Activated naive CD4-positive, alpha-beta T cell treated with Interleukin-2 at 50 U/mL for 16 hours (primary cell): ENCODE measurements at places on chromosomes 1 and 21.
A peak's percentile ranks its signal among the peaks of the same experiment; 100 is the strongest.

DNA sequence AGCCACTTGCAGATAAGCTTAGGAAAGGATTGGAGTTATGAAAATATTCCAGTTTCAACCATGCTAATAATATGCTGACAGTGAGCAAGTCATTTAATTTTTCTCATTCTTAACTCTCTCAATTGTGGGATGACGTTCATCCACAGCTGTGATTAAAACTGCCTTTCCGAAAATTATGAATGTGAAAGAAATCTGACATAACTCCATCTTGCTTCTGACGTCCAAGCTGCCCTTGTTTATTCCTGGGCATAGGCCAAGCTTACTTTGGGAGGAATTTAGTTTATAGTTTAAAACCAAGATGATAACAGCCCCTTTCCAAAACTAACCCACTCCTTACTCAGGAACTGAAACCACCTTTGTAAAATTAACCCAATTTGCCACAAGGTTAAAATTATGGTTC is 11.0 kb upstream of the RGS18 start:
- DNase-seq, result no peak

GRCh38 chr1:217014066-217014465 is 290.8 kb upstream of the ESRRG start:
- DNase-seq, result no peak

DNA sequence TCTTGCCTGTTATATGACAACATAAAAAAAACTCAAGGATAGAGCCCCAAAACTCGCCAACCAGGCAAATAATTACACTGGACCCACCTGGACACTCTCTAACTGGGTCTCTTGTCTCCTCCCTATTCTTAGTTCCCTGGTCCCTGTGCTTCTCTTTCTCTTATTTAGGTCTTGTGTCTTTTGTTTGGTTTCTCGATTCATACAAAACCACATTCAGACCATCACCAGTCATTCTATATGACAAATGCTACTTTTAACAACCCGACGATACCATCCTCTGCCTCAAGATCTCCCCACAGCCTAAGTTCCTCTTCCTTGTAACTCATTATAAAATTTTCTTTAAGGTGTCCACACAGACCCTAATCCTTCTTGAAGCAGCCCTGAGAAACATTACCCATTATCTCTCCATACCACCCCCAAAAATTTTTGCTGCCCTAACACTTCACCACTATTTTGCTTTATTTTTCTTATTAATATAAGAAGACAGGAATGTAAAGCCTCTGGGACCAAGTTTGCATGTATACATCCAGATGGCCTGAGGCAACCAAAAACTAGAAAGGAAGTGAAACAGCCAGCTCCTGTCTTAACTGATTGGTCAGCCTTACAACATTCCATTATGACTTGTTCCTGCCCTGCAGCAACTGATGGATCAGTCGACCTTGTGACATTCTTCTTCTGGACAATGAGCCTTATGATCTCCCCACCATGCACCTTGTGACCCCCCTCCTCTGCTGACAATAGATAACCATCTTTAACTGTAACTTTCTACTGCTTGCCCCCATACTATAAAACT is 638.2 kb downstream of the AMY1C start:
- DNase-seq, result no peak

DNA sequence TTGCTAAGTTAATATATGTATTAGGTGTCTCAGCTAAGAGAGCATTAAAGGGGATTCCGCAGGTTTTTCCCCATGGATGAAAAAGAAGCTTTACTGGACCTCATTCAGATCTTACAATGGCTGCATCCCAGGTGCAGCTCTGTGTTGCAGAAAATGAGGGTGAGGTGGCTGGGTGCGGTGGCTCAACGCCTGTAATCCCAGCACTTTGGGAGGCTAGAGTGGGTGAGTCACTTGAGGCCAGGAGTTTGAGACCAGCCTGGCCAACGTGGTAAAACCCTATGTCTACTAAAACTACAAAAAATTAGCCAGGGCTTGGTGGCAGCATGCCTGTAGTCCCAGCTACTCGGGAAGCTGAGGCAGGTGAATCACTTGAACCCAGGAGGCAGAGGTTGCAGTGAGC is 58.5 kb upstream of the MORC3 start:
- no peak for DNase-seq

DNA sequence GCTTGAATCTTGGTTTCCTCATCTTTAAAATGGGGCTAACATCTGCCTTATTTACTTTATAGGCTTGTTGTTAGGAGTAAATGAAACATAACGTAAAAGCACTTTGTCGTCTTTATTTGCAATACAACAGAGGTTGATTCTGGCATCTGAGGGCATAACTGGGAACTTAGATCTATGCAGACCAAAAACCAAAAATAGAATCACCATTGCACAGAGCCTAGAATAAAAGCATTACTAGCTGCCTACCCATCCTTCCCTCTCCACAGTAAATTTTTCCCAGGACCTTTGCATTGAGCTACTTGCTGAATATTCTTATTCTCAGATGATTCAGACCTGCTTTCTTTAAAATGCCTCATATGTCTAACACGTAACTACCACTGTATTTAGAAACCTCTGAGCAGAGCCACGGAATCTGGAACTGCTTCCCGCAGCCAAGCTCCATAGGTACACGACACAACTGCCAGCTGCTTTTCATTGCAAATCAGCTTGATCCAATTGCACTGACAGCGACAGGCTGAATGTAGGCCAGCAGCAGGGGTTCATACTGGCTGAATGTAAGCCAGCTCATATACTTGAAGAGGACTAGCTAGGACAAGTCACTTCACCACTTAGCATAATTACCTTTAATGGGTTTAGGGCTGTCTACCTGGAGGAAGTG is 33.2 kb upstream of the SERBP1 start:
- DNase-seq, result no peak

DNA sequence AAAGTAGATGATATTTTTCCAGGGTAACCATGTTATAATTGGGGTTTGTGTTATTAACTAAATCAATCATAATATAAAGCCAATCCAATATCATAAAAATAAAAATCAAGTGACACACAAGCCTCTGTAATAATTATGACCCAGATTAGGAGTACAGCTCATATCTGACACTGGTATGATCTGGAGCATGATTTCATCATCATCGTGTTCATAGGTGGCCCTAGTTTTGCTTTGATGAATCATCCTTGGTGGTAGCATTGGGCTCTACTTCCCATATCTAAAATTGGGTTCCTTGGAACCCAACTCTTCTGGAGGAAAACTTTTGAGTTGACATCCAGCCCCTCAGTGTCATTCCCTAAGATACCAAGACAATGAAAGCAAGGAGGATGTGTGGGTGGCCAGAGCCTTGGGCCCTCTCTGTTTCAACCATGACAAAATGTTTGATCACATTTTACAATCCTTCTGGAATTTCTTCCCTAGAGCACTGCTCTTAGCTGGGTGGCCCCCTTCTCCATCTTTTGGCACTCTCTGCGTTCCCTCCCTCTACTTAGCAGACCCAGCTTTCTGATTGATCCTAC is 37.0 kb upstream of the ENAH start:
- no peak for DNase-seq

DNA sequence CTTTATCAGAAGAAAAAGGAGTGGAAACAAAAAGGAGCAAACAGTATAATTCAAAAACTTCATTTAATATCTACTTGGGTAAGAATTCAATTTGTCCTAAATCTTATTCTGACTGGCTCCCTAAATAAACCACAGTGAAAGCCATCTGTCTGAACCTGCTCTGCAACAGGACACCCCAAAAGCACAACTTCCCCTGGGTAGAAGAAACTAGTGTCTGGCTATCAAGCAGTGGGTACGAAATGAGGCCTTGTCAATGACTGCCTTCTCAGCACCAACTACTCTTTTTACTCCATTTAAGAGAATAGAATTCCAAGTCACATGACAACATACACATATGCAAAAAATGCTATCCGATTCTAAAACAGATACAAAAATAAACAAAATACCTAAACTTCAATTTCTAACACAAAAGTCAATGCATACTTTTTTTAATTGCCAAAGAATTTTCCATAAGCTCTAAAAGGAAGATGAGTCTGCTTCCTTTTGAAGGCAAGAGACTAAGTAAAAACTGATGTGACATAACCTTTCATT is 206.8 kb downstream of the SLC45A1 start:
- no peak for DNase-seq

DNA sequence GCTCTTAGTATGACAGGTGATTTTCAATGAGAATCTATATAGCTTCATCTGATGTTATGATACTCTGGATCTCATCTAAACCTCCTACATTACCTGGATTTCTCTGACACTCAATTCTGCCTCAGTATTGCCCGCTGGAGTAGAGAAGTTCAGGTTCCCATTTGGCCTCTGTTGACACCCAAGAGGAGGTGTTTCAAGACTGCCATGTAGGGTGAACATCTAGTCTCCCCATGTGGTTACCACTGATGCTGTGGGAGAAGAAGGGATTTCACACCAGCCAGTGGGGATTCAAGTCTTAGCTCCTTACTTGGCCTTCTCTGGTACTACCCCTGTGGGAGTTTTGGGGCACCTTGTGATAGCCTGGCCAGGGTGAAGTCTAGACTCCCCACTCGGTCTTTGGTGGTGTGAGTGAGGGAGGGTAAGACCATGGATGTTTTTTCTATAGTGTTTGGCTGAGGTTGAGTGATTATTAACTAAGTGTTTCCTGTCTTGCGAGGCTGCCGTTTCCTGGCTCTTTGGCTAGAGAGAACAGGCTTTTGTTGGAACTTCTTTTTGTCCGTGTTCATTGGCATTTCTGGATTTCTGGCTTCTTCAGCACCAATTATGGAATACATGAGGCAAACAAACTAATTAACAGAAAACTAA is 90.7 kb downstream of the RHOU start:
- no peak for DNase-seq

- DNase-seq, result peak; percentile 95
Measured at GRCh38 chr1:45750298-45751038, at the start of gene IPP. Gene IPP (minus strand): TSS chr1:45750653. CDS start chr1:45746411, 4,242 bp downstream.

GRCh38 chr1:210653771-210654170 is 325.1 kb downstream of the HHAT start:
- no peak for DNase-seq

DNA sequence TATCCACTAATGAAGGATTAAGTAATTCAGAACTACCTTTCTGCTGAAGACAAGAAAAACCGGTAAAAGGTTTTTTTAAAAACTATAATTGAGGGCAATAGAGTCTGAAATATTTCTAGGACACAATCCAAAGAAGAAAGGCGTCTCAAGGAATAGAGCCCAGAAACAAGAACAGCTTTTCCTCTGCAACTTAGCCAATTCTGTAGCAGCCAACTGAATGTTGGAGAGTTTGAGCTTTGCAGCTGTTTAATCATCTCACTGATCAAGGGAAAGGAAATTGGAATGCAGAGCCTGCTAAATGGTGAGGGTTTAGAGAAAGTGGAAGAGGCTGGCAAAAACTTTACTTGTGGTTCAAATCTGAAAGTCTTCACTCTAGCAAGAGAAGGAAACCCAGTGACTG is 818.9 kb downstream of the KCNT2 start:
- no peak for DNase-seq

DNA sequence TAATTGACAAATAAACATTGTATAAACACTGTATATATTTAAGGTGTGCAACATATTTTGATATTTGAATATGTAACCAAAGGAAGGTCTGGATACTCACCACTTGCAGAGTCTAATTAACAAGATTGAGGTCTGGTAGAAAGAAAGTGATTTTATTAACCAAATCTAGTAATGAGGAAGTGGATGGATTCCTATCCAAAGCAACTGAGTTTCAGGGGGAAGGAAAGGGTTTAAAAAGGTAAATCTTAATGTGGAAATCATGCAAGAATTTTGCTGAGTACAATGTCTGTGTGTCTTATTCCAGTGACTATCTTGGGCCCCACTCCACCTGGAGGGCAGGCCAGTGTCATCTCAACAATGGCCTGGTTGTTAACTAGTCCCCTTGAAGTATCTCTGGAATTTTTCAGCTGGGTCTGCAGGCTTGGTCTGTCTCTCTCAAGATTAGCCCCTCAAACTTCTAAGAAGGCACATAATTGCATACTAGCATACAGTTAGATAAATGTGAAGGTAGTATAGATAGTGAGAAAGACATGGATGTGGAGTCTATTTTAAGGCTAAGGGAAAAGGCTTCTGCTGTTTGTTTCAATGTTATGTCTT is 262.7 kb upstream of the RGS18 start:
- no peak for DNase-seq

GRCh38 chr1:53094533-53094919 is 32.5 kb downstream of the PODN start:
- DNase-seq, result no peak

GRCh38 chr1:244065960-244066388 is 14.9 kb downstream of the ZBTB18 start:
- no peak for DNase-seq

- DNase-seq, result no peak
Measured at GRCh38 chr1:18895317-18895716, 7.0 kb downstream of the ALDH4A1 start.

DNA sequence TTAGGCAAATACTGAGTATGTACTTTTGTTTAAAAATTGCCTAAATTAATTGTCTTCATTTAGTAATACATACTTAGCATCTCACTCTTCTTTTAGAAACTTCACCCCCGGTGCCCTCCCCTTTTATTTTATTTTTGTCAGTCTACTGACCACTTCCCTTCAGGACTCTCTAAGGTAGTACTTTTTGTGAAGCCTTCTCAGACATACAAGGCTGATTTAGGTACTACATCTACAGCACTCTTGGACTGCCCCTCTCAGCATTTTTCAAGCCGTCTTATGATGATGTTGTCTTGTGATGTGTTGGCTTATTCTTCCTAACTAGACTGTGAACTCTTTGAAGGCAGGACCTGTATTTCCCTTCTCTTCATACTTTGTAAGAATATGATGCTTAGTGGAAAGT is 24.7 kb downstream of the RPS6KC1 start:
- no peak for DNase-seq

GRCh38 chr1:13830616-13831280 is 130.8 kb downstream of the PRDM2 start:
- no peak for DNase-seq

DNA sequence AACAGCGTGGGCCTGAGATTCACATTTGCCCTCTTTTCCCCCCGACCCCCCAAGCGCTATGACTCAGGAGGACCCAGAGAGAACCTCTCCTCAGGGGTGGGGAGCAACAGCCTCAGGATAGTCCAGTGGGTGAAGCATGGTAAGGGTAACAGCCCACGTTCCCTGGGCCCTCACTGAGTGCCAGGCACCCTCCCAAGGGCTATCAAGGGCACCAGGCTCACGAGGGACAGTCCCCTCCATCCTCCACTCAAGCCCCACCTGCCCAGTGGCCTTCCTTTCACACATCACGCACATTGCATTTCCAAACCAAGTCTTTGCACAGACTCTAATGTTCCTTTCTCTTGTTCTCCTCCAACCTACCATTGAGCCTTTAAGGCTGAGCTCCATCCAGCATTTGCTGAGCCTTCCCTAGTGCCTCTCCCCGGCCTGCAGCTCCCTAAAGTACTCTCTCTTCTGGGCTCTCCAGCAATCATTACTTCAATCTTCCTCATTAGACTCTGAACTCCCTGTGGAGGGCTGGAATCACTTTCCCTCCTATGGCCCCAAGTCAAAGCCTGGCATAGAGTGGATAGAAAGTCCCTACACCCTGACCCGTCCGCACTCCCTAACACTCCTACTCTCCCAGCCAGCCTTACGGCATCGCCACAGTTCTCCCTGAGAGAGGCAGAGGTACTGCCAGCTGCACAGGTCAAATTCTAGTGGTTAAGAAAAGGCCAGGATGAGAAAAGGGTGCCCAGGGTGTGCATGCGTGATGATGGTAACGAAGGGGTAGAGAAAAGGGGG is 1.0 kb downstream of the AKR7A2 start:
- DNase-seq, result no peak
